ENCODE measurements at places on chromosomes 11 and 22.
A peak's percentile ranks its signal among the peaks of the same experiment; 100 is the strongest.

DNA sequence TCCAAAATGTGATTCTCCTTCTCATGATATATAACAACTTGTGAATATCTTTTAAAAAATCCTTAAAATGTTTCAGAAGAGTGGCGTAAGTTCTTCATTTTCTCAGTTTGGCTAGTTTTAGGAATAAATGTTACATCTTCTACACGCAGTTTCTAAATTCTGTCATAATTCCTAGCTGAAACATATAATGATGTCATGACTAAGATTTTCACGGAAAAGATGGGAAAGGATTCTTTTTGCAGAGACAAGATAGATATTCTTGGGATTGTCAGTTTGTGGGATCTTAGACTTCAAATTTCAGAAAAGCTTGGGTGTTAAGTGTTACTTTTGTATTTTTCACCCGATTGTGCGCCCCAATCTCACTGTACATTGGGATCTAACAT is 1.7 kb downstream of the EED start:
- DNase-seq: no peak

GRCh38 chr11:10397226-10397987 is 57.7 kb upstream of the AMPD3 start:
- DNase-seq: no peak

DNA sequence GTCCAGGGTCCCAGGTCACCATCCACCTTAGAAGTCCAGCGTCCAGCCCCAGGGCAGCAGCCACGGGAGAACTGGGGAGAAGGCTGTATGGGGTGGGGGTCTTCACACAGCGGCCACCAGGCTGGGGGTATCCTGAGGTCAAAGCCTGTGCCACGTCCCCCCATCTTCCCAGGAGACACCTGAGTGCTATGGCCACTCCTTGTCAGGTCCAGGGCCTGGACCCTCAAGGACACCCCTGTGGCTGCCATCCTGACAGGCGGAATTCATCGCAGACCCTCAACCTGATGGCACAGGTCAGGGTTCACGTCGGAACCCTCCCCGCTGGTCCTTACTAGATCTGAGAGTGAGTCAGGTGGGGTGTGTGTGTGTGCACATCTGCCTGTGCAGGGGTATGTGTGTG is 18.6 kb downstream of the BRSK2 start:
- no peak for DNase-seq

DNA sequence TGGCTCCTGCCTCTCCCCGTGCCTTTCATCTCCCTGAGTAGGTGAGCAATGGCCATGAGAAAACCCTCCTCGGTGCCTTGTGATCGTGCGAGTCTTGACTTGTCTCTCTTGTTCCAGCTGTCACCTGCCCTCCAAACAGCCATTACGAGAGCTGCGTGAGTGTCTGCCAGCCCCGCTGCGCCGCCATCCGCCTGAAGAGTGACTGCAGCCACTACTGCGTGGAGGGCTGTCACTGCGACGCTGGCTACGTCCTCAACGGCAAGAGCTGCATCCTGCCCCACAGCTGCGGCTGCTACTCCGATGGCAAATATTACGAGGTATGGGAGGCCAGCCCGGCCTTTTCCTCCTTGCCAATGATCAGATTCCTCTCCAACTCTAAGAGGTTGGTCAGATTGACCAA is 51.7 kb downstream of the TECTA start:
- no peak for DNase-seq

- DNase-seq: no peak
Measured at GRCh38 chr11:84648471-84648870, 978.7 kb downstream of the DLG2 start.

- no peak for DNase-seq
Measured at GRCh38 chr11:69825037-69825834, 6.0 kb upstream of the FGF3 start.

GRCh38 chr11:134800826-134801225 is 388.8 kb upstream of the B3GAT1 start:
- DNase-seq: no peak

- no peak for DNase-seq
Measured at GRCh38 chr11:111745719-111746504, 20.3 kb downstream of the PPP2R1B start.

DNA sequence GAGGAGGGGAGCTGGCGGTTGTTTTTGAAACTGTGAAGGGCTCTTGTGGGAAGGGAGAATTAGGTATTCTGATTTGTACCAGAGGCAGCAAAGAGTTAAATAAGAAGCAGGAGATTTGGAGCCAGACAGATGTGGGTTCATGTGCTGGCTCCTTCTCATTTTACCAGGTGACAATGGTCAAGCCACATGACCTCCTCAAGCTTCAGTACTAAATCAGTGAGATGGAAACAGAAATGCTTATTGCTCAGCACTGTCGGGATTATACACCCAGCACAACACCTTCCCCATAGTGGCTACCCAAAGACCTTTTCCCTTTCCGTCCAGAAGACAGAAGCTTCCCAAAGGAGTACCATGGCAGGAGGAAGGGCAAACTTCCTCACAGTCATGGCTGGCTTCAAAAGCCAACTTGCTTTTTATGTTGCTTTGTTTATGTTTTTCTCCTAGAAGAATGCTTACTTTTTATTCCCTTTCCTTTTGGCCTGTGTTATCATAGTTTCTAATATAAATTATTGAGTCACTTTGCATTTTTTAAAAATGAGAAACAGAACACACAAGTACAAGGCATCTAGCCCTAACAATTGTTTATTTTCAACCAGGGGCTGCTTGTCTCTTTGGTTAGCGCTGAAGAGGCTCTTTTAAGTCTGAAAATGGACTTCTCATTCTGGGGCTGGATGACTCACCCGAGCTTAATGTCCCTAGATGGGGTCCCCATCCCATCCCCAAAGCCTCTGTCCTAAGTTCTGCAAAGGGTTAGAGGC is 181.5 kb upstream of the ZBED5 start:
- DNase-seq: no peak

DNA sequence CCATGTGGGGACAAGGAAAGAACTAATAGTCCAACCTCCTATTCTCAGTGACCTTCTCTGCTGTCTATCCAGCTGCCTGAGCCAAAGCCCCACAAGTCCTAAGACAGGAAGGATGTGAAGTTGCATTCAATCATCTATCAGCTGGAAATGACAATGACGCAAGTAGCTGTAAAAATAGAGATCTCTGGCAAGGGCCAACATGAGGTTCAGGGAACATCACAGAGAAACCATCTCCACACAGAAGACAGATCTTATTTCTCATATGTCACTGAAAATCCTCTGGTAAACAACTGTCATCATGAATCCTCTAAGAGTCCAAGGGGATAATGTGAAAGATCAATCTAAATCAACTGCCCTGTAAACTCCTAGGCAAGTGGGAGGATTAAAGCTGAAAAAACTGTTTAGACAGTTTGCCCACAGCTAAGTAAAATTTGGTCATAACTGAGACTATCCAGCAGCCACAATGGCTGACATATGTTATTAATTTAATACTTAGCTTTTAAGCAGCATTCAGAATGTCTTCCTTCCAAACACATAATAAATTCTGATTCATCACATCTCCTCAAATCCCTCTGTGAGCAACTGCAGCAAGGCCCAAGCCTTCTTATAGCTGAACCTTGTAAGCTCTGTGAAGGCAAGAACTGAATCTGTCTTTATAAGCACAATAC is 52.1 kb downstream of the ALG9 start:
- peak; percentile 80 for DNase-seq
